ENCODE measurements at places on chromosomes 1 and 21.

DNA sequence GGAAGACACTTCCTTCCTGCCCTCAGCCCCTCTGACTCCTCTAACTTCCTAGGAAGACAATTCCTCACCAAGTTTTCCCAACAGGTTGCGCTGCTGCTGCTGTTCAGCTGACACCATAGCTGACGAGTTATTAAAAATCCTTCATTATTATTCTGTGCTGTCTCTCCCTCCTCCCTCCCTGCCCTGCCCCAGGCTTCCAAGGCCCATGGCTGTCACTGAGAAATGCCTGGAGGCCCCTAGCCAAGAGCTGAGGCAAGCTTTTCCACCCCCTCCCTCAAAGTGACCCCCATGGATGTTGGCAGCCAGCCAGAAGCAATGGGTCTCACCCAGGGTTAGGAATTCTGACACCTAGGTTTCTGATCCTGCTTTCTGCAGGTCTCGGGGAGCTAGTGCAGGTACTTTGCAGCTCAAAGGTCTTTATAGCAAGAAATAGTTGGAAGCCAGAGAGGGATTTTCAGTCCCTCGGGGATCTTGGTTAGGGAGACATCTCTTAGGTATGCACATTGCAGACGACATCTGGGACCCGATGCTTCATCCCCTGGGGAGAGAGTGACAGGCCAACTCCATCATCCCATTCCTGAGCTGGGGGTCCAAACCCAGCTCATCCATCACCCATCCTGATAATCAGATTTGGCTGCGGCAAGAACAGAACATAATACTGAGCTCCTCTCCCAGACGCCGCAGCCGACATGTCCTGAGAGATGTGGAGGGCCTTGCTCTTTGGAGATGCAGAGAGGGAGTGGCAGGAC, 65.0 kb downstream of the KIRREL1 start:
- DNase-seq, result no peak

GRCh38 chr1:159142391-159142663, 29.1 kb upstream of the CADM3 start:
- no peak for DNase-seq

- no peak for DNase-seq
Observed at GRCh38 chr1:94456736-94457135, 38.5 kb downstream of the ABCD3 start.

- no peak for DNase-seq
Observed at GRCh38 chr1:245041058-245041698, 113.6 kb upstream of the KIF26B start.

- DNase-seq, result no peak
Observed at GRCh38 chr21:27371975-27372331, 405.1 kb upstream of the ADAMTS5 start.

Data from AG09319 (cell line).